ENCODE measurements at places on chromosomes 5 and 9.

- no peak for DNase-seq
Measured at GRCh38 chr5:150131461-150131860, 24.2 kb downstream of the PDGFRB start.

DNA sequence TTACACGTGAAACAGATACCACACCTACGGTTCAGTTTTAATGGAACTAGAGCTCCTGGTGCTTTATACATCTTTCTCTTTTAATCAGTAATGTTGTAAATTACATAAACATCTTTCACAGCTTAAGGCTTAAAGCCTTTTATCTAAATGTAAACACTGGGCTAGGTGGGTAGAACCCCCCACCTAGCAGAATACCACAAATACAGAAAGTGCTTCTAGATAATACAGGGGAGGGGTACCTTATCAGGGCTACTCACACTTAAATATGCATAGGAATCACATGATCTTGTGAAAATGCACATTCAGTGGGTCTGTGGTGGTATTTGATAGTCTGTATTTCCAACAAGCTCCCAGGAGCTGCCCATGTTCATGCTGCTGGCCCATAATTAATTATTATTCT lies 256.4 kb upstream of the TARS1 start:
- DNase-seq: no peak

DNA sequence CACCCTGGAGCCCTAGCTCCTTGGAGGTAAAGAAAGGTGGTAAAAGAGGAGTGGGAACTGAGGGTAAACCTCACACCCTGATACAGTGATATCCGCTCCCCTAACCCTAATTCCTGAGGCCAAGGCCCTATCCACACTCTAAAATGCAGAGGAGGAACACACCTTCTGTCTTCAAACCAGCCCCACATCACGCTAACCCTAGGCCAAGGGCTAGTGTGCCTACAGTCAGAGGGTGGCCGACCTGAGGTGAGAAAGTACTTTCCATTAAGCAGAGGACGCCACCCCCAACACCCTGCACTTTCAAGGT lies 590 bp downstream of the HDAC3 start:
- DNase-seq: no peak

DNA sequence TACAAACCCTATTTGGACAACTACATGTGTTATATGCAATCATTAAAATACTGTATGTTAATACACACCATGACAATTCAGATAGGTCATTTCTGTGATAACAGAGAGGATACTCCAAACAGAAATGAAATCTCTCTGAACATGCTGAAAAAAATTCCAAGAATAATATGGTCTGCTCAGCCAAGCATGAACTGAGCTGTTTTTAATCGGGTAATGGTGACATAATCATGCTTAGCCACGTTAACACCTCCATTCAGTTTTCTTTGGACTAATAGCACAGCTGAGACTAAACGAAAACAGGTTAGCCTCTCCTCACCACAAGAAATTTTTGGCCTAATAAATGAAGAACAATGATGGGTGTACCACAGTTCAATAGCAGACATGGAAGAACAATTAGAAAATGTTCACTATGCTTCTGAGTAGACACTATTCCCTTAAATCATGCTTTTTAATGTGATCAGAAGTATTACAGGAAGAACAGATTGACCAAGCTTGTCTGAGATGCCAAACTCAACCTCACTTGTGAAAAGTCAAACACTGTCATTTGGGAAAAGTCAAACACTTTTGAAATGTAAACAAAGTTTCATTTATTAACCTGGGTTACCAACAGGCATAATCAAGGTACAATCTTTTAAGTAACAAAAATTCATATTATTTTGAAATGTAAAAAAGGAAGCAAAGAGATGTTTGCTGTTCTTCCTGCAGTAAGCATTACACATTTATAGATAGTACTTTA lies 19.4 kb downstream of the RAB14 start:
- DNase-seq: no peak

DNA sequence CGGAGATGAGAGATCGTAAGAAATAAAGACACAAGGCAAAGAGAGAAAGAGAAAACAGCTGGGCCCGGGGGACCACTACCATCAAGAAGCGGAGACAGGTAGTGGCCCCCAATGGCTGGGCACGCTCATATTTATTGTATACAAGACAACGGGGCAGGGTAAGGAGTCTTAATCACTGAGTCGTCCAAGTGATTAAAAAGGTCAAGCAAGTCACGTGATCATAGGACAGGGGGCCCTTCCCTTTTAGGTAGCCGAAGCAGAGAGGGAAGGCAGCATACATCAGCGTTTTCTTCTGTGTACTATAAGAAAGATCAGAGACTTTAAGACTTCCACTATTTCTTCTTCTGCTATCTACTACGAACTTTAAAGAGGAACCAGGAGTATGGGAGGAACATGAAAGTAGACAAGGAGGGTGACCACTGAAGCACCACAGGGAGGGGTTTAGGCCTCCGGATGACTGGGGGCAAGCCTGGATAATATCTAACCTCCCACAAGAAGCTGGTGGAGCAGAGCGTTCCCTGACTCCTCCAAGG lies 24.6 kb upstream of the QSOX2 start:
- DNase-seq: no peak

- no peak for DNase-seq
Measured at GRCh38 chr9:125942125-125942524, 195.0 kb downstream of the PBX3 start.

- no peak for DNase-seq
Measured at GRCh38 chr5:168109441-168109840, 182.0 kb upstream of the WWC1 start.

DNA sequence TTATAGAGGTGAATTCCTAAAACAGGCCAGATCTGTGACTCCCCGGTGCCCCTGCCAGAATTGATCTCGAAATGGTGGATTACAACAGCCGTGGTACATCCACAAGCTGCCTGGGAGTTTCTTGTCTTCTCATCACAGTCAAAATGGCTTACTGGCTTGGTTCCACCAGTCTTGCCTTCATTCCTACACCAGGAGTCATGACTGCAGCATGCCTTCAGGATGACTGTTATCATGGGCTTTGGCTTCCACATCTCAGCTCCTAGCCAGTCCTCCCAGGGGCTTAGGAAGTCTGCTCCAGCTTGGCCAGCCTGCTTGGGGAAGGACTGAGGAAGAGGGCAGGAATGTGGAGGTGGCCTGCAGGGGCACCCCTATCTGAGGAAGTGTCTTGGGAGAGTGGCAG lies 132.9 kb upstream of the NR3C1 start:
- no peak for DNase-seq

DNA sequence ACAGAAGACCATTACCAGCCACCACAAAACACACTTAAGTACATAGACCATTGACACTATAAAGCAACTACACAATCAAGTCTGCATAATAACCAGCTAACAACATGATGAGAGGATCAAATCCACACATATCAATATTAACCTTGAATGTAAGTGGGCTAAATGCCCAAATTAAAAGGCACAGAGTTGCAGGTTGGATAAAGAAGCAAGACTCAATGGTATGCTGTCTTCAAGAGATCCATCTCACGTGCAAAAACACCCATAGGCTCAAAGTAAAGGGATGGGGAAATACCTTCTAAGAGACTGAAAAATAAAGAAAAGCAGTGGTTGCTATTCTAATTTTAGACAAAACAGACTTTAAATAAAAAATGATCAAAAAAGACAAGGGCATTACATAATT lies 113.6 kb upstream of the CD180 start:
- no peak for DNase-seq

DNA sequence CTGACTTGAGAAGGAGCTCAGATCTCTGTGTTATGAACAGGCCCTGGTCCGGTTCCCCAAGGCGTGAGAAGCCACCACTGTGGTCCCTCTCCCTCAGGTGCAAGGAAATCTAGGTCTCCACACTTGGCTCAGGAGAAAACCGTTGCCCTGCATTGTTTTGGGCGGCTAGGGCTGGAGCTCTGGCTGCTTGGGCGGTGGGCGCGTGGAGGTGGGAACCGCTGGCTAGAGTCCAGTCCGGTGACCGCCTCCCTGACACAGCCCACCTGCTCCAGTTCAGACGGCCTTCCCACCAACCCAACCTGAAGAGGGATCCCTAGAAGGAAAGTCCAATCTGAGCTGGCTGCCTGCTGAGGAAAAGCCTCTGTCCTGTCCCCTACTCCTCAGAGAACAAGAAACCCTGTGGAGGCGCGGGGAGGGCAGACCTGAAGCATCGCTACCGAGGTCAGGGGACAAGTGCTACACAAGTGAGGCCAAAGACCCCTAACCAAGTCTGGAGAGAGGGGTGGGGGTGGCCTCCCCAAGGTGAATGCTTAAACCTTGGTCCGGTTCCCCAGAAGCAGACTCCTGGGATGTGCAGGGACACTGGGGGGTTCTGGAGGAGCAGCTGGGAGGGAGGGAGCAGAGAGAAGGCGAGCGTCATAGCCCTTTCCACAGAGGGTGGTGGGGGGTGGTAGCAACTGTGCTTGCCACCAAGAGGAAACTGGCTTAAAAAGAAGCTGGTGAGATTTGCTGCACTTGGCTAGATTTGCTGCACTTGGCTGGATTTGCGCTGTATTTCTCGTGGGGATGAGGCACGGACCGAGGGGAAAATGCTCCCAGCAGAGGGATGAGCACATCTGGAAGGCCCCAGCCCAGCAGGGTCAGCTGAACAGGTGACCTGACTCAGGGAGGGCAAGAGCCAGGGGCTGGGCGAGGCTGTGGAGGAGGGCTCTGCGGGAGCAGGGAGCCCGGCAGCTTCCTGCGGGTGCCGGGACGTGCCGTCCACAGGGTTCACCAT lies 65.2 kb downstream of the RAPGEF1 start:
- DNase-seq: no peak

- no peak for DNase-seq
Measured at GRCh38 chr5:101977729-101978345, 318.2 kb downstream of the SLCO4C1 start.

DNA sequence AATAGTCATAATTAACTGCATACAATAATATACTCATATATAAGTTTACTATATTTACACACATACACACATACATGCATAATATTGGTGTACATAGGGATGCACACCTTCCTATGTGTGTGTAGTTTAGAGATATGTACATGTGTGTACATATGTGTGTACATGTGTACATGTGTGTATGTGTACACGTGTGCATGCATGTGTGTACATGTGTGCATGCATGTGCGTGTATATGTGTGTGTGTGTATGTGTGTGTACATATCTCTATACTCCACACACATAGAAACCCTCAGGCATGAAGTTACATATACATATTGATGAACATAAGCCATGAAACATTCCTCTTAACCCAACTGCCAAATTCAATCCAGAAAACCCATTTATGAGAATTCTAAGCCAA lies 547.8 kb downstream of the TLR4 start:
- DNase-seq: no peak

DNA sequence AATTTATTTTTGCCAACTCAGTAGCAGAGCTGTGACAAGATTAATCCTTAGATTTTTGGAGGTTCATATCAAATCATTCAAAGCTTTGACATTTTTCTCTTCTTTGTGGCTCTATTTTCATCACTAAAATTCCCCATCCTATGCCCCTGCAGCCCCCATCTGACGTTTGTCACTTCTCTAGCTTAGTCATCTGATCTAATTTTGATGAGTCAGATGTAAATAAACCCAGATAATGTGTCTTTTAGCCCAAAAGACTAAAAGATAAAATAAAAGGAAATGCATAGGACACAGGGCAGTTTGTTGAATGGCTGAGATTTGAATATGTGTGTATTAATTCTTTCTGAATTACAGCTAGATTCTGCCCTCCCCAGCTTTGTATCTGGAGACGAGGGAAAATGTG lies 897 bp upstream of the HSPB3 start:
- no peak for DNase-seq

GRCh38 chr5:14036947-14037346 lies 92.5 kb upstream of the DNAH5 start:
- DNase-seq: no peak

GRCh38 chr9:22342491-22343217 lies 104.0 kb upstream of the DMRTA1 start:
- DNase-seq: no peak

DNA sequence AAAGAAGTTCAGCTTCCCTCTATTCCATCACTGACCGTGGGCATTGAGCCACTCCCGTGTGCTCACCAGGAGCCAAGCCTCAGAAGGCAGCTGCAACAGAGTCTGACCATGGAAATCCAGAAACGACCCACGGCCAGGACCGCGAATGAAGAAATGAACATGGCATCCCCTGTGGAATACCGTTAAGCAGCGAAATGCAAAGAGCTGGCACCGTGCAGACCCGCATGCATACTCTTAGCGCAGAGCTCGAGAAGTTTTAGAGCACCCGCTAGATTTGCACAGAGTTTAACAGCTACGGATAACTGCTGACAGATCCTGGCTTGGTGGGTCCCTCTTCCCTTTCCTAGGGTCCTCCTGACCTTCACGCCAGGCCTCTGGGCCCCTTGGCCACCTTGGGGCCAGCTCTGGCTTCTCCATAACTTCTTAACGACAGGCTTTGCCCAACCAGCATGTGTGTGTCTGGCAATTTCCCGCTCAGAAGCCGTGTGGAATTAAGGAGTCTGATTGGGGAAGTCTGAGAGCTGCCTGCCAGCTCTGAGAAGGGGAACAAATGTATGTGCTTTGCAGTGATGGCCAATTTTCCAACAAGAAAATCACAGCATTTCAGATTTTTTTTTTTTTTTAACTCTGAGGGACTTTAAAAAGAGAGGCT lies 75.3 kb upstream of the COL5A1 start:
- DNase-seq: no peak

DNA sequence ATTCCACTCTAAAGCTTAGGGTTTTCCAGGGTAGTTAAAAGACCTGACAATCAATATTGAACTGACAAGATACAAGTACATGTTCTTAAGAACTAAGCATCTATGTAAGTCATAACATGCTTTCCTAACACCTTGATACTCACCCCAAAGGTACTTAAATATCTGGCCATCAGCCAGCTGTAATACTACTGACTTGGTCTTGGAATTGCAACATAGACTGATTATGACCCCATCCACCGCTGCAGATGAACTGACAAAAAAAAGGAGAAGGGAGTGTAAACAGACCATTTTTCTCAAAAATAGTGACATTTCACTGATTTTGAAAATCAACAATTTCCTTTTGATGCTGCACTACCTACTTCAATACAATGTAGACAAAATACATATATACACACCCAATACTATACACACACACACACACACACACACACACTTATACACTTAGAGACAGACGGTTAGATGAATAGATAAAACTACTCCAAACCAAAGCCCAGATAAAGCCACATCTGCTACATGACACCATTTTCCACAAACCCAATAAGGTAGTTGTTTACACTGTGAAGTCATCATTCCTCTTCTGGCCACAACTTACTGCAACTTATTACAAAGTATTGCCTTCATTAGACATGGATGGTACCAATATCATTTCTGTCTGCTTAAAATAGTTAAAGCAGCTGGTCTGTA lies 30.4 kb downstream of the ELP1 start:
- no peak for DNase-seq

Data from glutamatergic neuron (in vitro differentiated cells).